ENCODE measurements at places on chromosomes 1 and 21.
A peak's percentile ranks its signal among the peaks of the same experiment; 100 is the strongest.

DNA sequence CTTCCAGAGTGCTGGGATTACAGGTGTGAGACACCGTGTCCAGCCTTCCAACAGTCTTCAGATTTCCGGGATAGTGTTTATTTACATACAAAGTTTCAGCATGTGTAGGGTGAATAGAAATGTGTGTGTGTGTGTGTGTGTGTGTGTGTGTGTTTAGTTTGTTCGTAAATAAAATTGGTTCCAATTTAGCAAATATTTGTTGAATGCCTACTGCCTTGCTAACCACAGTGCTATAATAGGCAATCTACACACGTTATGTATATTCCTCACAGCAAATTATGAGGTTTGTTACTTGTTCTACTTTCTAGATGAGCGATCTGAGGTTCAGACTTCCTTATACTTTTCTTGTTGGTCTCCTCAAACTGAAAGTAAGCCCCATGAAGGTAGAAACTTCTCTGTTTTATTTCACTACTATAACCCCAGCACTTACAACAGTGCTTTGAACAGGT, 32.8 kb upstream of the EPS15 start:
- no peak for DNase-seq

GRCh38 chr21:45014747-45015468, 59.5 kb upstream of the ADARB1 start:
- no peak for DNase-seq

GRCh38 chr21:41932191-41932575, 21.6 kb downstream of the C2CD2 start:
- DNase-seq = no peak

GRCh38 chr1:232435729-232436128, 194.2 kb downstream of the SIPA1L2 start:
- DNase-seq = no peak

DNA sequence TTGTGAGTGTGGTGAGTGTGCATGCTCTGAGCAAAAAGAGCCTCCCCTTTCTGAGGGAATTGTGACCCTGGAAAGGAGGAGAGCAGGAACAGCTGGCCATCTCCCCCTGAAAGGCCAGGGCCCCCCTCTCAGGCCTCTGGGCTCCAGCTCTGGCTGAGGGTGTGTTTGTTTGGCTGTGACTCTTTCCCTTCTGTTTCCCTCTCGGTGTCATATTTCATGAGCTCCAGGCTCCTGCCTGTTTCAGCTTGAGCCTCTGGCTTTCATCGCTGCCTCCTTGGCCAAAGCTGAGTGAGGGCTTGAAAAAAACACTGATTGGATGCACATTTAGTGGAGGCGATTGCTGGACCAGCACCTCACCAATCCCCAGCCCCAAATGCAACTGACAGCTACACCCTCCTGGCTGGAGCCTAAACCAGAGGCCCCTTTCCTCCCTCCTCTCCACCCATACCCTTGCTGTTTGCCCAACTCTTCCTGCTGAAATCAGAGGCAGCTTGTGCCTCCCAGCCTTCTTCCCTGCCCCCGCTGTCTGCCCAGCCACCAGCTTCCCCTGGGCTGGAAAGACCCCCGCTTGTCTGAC, 64.1 kb downstream of the DDR2 start:
- no peak for DNase-seq

DNA sequence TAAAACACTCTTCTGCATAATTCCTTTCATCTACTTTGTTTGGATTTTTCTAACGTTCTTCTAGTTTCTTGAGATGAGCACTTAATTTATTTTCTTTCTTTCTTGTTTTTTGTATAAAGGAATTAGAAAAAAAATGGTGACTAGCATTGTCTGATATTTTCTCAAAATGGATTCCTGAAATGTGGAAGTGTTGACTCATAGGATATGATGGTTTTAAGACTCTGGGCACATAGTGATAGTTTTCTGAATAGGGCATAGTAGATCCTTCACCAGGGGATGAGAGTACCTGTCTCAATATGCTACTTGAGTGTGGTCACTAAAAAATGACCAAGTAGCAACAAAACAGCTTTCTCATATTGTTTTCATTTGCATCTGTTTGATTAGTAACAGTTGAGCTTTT, 100.9 kb downstream of the PEX14 start:
- DNase-seq = no peak

GRCh38 chr1:199041173-199041914, 402.5 kb downstream of the PTPRC start:
- peak; percentile 44 for DNase-seq

DNA sequence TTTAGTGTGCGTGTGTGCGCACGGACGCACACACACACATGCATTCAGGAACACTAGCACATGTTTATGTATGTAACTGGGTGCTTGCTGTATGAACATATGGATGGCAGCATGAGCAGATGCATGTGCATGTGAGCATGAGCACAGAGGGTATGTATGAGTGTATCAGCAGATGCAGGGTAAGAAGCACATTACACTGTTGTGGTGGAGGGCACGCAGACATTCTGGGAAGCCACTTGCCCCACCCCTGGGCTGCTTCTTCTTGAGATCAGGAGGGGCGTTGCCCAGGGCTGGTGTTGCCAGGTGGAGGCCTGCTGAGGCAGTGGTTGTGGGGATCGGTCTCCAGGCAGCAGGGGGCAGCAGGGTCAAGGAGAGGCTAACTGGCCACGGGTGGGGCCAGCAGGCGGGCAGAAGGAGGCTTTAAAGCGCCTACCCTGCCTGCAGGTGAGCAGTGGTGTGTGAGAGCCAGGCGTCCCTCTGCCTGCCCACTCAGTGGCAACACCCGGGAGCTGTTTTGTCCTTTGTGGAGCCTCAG, 3.9 kb upstream of the P3R3URF start:
- peak; percentile 26 for DNase-seq

DNA sequence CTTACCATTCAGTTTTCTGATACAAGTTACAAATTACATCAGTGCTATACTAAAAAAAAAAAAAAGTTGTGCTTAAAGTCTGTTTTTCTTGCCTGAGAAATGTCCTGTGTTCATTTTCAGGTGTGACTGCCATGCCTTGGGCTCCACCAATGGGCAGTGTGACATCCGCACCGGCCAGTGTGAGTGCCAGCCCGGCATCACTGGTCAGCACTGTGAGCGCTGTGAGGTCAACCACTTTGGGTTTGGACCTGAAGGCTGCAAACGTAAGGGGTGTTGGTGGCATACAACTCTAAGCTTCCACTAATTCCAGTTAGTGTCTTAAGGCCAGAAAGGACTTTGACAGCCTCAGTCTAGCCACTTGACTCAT, 60.1 kb upstream of the LAMC2 start:
- no peak for DNase-seq

DNA sequence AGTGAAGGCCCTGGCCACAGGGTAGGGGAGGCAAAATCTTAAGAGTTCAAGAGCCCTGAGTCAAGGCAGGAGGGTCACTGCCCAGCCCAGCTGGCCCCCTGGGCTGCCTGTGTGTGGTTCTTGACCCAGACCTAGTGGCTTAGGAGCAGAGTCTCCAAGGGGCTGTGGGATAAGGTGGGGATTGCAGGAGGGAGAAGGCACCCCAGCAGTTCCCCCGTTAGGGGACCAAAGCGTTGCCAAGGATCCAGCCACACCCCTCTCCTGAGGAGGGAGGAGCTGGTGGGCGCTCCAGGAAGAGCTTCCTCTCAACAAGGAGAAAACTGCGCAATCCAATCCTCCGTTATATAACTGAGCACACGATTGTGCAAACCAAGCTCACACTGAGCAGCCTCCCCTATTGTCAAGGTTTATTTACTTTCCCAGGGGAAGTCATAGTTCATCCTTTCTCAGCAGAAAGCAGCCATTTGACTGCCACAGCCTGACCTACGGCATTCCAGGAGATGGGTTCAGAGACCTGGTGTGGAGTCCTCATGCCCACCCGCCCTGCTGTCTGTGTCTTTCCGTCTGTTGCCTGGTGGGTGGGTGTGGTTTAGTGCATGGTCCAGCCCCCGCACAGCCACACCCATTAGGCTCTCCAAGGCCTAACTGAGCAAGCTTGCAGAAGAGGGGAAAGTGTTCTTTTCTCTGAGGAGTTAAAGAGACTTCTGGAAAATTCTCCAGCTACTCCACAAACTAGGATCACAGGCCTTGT, 3.5 kb downstream of the EPHX1 start:
- DNase-seq = no peak

DNA sequence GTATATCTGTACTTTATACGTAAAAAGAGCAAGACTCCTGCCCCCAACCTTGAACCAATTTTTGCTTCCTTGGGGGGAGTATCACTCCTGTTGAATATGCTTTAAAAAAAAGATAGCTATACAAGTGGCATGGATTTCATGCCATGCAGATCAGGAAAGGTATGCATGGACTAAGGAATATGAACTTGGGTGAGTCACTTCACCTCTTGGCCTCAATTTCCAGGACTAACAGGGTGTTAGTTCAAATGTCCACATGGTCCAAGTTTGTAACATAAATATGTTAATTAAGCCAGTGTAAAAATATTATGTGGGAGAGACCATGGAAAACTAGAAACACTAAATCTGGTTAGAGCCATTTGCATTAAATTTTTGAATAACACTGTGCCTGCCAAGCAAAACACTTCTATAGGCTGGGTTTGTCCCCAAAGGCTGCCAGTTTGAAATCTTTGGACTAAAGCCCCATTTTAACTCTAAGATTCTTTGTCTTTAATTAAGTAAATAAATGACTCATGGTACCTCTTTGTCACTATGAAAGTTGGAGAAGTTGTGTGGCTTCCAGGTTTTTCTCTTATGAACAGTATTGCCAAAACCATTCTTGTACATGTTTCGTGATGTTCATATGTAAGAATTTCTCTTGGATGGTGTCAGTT, 33.1 kb downstream of the FAM177B start:
- DNase-seq = no peak

DNA sequence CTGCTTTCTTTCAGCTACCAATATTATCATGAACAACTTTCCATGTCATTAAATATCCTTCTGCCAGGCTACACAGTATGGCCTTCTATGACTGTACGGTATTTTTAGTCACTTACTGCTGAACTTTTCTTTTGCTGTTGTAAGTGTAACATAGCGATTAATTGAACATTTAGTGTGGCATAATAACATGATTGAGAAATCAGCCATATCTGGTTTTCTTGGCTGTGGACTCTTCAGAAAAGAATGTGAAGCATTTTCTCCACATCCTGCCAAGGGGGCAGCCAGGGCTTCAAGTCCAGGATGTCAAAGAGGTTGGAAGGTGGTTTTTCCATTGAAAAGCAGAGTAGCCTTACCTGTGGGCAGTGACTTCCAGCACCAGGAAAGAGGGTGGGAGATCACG, 8.8 kb upstream of the AHCYL1 start:
- no peak for DNase-seq

GRCh38 chr1:16315437-16315836, 36.8 kb downstream of the FBXO42 start:
- no peak for DNase-seq

- DNase-seq = no peak
Observed at GRCh38 chr21:45026826-45027225, 47.6 kb upstream of the ADARB1 start.

DNA sequence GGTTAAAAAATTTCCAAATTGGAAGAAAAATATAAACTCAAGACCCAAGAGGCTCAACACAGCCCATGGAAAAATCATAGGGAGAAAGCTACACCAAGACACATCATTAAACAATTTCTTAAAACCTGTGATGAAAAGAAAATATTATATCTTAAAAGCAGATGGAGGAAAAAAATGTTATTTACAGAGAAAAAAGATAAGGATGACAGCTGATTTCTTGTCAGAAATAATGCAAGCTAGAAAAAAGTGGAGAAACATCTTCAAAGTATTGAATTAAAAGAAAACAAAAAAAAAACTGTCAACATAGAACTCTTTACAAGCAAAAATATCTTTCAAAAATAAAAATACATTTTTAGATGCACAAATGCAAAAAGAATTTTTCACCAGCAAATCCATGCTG, 930.5 kb downstream of the ADGRL2 start:
- DNase-seq = no peak

GRCh38 chr1:159983681-159984080, 29.6 kb upstream of the SLAMF9 start:
- DNase-seq = no peak

GRCh38 chr21:33362044-33362555, 37.3 kb downstream of the IFNAR1 start:
- DNase-seq = peak; percentile 79

DNA sequence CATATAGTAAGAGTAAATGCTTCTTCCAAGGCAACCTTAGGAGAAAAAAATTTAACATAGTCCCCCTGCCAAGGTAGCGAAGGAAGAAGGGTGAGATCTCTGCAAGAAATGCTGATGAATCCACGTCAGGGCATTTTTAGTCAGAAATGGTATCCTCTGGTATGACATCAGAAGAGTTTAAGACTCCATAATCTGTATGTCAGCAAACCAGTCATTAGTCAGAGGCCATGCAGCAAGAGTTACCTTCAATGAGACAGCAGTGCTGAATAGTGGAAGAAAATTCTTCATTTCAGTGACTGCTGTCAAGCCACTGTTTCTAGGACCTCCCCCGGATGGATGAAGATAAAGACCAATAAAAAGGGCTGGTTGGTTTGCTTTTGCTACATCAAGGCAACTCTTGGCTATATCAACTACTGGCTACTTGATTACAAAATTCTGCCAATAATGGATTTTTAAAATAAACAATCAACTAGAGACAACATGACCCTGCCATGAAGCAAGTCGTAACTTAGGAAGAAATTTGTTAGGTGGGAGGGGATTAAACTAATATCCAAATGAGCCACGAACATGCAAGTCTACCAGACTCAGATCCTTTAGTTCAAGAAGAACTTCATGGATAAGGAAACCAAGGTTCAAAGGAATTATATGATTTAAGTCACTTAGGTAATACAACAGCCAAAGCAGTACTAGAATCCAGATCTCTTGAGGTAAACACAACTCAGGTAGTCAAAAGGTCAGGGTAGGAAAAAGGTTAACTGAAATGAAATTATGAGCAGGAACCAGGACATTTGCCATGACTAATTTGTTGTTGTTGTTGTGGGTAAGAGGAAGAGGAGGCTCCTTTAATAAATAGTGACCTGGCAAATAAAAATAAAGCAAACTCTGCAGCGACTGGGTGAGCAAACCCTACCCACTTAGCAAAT, 25.6 kb upstream of the GUCA2A start:
- no peak for DNase-seq

Measured in activated naive CD4-positive, alpha-beta T cell treated with anti-CD3 and anti-CD28 coated beads, Interleukin-2, amount 10 ng/mL, durations not matched to agents 7 days and 5 days (primary cell).